Large intestine (tissue), 12 donors: ENCODE measurements at places on chromosomes 1 and 21. TPM values are rescaled to one million over a fixed set of nuclear protein-coding genes. Genes with fewer than 3 reads are reported as not detected.

- DNase-seq, result no peak
Measured at GRCh38 chr1:14606632-14607031, 8.1 kb downstream of the KAZN start.

DNA sequence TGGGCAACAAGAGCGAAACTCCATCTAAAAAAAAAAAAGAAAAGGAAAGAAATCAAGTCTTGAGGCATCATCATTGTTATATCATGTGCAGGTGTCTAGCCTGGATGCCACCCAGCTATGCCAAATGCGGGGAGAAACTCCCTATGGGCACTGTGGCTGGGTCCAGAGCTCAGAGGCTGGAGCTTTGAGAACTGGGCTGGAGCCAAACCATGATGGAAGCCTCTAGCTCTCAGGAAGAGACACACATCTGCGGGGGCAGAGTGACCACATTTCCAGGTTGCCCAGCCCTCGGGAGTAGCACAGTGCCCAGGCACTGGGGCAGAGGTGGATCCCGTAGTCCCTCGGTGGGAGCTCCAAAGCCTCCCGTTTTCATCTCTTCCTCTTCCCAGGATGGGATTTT is 58.9 kb downstream of the COL18A1 start:
- no peak for DNase-seq

DNA sequence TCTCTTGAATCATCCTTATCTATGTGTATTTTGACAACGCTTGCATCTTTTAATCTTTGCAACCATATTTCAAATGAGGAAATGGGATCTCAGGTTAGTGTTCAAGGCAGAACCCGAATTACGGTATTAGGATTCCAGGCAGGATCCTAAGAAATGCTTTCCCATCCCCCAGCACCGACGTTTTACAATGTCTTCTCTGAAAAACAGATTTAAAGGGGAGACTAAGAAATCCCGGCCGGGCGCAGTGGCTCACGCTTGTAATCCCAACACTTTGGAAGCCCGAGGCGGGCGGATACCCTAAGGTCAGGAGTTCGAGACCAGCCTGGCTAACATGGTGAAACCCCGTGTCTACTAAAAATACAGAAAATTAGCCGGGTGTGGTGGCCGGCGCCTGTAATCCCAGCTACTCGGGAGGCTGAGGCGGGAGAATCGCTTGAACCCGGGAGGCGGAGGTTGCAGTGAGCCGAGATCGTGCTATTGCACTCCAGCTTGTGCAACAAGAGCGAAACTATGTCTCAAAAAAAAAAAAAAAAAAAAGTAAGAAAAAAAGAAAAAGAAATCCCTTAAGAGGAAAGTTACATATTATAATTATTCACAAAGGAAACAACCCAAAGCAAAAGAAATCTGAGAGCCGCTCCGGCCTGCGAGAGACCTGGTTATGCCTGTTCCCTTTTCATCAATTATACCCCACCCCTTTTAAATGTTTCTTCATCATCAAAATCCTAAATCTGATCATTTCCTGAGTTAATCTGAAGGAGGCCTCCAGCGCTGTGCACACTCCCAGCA is 801 bp upstream of the GORAB start:
- DNase-seq, result peak; percentile 8

- DNase-seq, result peak; percentile 90
Measured at GRCh38 chr1:17109892-17110554, 9.2 kb downstream of the PADI2 start.

GRCh38 chr1:147515045-147515869 is 26.0 kb upstream of the BCL9 start:
- peak; percentile 85 for DNase-seq

DNA sequence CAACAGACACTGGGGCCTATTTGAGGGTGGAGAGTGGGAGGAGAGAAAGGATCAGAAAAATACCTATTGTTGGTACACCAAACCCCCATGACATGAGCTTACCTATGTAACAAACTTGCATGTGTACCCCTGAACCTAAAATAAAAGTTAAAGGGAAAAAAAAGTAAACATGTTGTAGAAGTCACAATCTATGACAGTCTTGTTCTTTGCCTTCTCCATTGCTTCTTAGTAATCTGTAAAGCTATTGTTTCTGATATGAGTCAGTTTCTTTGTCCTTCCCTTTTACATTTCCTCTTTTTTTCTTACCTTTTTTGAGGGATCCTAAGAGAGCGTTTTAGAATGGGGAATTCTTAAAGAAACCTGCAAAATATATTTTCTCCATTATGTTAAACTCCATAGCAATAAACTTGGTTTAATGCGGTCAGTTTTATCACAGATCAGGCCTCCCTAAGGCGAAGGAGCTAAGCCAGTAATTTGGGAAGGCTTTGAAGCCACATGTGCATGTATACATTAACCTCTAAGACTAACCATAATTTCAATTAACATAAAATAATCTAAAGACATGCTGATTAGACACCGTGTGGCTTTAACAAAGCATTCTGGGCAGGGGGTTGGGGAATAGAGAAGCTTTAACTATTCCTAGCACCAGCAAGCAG is 77.8 kb upstream of the C1orf105 start:
- no peak for DNase-seq

GRCh38 chr21:14382486-14382834 is 486 bp downstream of the HSPA13 start:
- peak; percentile 33 for DNase-seq

DNA sequence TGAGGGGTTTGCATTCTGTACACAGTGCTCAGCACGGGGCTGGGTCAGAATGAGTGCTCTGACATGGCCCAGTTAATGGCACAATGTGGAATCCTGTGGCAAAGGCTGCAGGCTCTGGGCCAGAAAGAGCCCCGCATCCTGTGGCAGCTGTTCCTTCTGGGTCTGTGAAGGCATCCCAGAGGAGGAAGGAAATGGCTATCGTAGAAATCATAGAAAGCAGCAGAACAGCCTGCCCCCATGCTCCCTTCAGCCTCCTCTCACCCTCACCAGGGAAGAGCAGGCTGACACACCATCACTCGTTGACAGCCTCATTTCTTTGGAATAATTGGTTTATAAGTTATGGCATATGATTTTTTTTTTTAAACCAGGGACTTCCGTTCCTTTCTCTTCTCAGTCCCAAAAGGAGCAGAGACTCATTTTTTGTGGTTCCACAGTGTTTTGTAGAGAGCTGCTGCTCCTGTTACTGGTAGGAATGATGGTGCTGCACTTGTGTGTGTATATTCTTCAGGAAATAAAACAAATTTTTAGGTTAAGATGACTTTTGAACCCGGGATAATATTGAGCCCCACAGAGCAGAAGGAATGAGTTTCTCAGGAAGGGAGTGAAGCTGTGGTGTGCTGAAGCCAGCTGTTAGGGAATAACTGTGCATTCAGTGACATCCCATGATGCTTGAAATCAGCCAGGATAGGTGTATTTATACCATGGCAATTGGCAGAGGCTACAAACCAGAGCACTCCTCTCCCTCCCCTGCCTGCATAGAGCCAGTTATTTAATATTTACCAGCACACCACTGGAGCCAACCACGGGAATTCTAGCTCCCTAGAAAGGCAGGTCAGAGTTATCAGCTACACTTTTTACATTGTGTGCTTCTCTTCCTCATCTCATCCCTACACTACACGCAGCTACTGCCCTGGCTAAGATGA is 32.0 kb downstream of the PLXNA2 start:
- DNase-seq, result no peak

DNA sequence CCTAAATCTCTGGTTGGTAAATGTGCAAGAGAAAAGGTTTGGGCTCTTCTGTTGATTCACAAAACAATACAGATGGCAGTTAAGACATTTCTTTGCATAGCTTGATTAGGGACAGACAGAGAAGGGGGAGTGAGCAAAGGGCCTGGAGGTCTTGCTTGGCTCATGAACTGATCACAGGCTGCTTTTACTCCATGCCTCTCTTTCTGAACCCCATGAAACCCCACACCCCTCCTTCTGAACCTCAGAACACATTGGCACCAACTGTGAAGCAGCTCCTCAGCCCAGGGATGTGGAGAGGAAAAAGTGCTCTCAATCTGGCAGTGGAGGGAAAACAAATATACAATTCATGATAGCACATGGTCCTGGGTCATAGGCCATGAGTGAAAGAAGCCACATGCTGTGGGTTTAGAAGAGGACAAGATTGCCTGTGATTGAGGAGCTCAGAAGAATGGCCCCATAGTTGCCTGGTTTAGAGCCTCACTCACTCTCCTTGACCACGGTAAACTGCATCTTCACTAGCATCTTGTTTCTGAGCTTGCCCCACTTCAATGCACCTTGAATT is 111.6 kb upstream of the GADD45A start:
- DNase-seq, result no peak

GRCh38 chr1:2801535-2802291 is at the start of gene TTC34:
TTC34 (minus strand) TSS chr1:2801693; CDS start chr1:2800827, 866 bp downstream.
- DNase-seq, result no peak

DNA sequence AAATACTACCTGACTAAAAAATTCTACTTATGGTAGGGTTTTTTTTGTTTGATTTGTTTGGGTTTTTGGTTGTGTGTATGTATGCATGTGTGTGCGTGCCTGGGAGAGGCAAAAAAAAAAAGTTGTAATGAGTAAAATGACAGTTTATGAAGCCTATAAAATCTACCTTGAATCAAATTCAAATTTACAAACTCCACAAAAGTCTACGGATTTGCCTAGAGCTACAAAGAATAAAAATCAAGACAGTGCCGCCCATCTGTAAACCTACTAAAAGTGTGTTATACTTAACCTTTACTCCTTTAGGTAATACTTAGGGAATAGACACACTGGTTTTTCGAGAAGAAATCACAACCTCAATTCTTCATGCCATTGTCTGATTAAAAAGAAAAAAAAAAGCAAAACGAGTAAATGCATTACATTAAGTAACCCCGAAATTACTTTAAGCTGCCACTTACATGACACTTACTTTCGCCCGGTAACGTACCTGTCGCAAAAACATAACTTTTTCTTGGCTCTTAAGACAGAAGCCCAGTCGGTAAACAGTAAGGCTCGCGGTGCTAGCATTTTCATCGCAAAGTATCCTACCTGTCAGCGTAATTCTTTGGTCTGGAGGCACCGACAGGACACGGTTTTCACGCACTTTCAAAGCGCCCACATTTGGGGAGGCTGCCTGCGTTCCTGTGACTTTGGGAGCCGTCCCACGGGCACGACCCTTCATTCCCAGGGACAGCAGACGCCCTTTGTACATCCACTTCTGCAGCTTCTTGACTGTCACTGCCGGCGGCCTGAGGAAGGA is 951 bp downstream of the SYDE2 start:
- DNase-seq, result peak; percentile 14

DNA sequence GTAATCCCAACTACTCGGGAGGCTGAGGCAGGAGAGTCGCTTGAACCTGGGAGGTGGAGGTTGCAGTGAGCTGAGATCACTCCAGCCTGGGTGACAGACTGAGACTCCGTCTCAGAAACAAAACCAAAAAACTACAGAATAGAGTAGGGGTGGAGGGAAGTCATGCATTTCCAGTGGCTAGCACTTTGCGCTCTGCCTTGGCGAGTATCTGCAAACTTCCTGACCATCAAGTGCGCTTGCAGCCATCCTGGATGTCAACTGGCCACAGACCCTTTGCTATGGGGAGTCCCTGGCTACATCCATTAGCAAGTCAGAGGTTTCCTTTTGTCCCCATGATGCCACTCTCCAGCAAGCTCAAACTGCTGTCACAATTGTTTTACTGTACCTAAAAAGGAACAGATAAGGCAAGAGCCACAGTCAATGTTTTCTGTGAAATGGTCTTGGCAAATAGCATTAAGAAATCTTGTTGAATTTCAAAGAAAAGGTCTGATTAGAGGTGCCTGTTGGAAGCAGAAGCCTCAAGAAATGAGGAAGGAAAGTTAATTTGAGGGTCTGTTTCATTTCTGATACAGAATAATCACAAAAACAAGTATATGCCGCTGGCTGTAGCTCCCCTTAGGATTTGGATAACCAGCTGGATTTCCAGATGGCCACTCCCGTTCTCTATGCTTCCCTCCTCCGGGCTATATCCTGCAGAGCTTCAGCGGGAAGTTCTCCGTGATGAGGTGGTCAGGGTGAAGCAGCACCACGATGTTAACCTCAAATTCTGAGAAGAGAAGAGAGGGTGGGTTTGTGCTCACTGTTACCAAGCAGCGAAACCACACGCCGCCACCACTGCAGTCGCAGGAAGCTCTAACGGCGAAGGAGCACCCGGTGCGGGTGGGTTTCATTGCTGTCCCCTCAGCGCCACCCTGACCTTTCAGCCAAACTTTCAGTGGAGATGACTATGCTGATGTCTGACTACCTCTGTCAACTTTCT is 42.0 kb downstream of the VPS26C start:
- DNase-seq, result no peak

DNA sequence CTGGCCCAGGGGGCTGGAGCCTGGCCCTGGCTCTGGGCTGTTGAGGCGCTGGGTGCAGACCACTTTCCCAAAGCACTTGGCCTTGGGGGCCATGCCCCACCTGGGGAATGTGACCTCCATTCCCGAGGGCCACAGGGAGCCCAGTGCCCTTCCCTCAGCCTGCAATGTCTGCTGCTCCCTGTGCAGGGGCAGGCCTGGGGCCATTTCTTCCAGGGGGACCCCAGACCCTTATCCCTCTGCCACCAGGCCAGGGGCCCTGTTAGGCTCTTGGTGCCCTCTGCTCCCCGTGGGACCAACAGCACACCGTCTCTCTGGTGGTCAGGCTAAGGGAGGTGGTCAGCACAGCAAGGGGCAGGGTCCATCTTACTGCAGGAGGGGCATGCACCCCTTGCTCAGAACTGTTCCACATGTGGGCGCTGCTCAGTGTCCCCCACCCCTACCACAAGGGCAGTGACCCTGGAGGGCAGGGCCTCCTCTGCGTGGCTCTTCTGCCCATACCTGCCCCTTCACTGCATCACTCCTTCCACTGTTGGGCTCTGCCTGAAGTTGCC is 1.1 kb upstream of the TMEM52 start:
- DNase-seq, result no peak

GRCh38 chr1:29312469-29313461 is 76.4 kb downstream of the PTPRU start:
- no peak for DNase-seq

DNA sequence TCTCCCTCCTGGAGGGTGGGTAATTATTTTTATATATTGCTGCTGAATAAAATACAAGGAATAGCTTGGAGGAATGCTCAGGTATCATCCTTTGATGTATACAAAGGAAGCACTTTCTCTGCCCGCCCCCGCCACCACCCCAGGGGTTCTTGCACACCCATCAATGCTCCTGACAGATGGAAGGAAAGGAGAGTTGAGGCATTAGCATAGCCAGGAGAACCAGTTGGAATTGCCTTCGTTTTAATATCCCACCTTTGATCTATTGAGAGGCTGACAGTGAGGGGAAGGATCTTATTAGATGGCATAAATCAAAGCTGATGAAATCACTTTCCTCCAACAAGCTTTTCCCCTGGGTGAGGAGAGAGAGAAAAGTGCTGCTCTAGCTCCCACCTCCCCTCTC is 71.1 kb downstream of the LGR6 start:
- no peak for DNase-seq

DNA sequence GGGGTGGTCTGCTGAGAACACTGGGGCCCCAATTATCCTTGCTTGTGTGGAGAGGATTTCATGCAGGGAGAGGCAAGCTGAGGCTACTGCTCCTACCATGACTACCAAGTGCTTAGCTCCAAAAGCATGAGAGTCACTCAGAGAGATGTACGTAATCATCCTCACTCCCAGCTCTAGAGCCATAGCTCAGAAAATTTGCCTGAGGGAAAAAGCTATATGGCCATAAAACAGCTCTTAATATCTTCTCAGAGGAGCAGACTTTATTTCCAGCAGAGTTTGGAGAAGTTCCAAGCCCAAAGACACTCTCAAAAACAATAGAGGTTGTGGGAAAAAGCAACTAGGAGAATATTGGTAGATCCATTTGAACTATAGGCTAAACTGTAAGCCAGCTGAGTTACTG is 106.4 kb upstream of the PBX1 start:
- DNase-seq, result no peak

MMEL1 gene
- 14.3 TPM for polyA plus RNA-seq

TAS1R1 gene
- 0.27 TPM for polyA plus RNA-seq

NLRP3 gene
- polyA plus RNA-seq, result 0.78 TPM

TDRD10 gene
- 1.8 TPM for polyA plus RNA-seq

PTAFR gene
- 2.7 TPM for polyA plus RNA-seq

OR2AK2 gene
- polyA plus RNA-seq, result not detected
